ENCODE measurements at places on chromosomes 1 and 21.

DNA sequence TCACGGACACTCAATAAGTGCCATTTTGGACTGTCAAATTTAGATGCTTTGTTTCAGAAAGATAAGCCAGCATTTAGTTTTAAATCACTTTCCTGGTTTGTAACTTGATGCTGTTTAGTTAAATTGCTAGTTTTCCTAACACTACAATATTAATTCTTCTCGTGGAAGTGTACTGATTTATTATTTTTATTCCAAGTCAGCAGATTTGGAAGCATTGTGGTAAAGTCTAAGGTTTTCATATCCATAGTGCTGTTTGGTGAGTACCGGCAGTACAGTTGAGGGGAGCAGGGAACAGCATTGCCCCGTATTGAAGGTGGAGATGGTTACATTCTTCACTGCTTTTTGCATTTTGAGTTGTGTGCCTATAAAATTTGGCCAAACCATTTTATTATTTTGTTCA is 36.3 kb downstream of the S100B start:
- DNase-seq, result no peak

- no peak for DNase-seq
These were observed 28.1 kb downstream of the IL23R start for GRCh38 chr1:67194209-67194863.

DNA sequence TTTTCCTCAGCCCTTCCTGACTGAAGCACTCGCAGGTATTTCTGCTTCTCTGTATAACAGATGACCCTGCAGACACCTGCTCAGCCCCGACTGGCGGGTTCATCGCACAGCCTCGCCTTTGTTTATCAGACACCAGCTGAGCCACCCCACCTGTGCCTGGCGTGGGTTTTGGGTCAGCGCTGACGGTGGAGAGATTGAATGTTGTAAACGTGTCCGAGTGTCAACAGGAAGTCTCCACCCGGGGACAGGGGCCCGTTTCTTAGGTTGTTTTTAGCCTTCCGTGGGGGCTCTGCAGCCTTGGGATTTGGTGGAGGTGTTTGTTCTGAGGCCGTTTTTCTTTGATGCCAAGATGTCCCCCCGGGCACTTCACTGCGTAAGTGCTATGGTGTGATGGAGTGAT is 60.1 kb downstream of the COL18A1 start:
- DNase-seq, result no peak

GRCh38 chr1:237032029-237032428 is 10.0 kb upstream of the RYR2 start:
- no peak for DNase-seq

GRCh38 chr1:9181176-9181906 is 52.4 kb upstream of the GPR157 start:
- DNase-seq, result peak; percentile 56

DNA sequence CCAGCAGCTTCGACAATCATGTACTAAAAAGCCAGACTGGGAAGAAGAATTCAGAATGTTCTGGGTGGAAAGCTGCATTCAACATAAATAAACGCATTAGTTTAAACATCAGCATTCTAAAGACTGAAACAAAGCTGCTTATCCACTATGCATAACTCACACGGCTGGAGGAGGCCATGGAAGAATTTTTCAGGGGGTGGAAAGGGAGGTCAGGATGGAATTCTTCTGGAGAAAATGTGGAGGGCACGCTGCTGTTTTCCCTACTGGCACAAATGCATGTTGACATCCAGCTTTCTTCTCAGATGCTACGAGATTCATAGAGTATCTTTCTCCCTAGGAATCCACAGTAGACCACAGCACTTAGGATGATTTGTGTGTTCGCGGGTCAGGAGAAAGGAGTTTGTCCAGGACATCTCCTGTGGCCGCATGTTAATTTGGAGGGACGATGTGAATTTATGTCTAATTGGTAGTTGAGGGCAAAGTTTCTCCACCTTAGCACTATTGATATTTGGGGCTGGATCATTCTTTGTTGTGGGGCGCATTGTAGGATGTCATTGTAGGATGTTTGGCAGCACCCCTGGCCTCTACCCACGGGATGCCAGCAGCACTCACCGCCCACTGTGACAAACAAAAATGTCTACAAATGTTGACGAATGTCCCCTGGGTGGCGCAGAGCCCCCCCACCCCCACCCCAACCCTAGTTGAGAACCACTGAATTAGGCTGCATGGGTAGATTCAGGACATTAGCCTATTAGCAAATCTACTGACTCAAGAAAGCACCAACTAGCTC is 86.5 kb upstream of the KAZN start:
- no peak for DNase-seq

- DNase-seq, result no peak
These were observed 78.7 kb downstream of the PBX1 start for GRCh38 chr1:164637461-164638375.
